ENCODE measurements at places on chromosomes 7 and 10.

DNA sequence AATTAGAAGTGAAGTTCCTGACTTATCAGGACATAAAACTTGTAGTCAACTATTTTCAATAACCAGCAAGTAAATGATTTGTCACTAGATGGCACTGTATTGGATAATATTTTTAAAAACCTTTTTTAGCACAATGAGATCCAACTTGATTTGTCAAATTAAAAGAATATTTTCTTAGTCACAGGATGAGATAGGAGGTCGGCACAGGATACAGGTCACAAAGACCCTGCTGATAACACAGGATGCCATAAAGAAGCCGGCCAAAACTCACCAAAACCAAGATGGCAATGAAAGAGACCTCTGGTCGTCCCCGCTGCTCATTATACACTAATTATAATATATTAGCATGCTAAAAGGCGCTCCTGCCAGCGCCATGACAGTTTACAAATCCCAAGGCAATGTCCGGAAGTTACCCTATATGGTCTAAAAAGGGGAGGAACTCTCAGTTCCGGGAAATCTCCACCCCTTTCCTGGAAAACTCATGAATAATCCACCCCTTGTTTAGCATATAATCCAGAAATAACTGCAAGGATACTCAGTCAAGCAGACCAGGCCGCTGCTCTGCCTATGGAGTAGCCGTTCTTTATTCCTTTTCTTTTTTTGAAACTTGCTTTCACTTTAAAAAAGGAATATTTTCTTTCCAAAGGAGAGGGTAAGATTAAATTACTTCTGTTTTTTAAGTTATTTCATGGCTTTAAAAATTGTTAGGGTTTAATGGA is 255.7 kb upstream of the MKLN1 start:
- DNase-seq = no peak

GRCh38 chr7:101973130-101973529 is 155.7 kb downstream of the CUX1 start:
- no peak for DNase-seq

DNA sequence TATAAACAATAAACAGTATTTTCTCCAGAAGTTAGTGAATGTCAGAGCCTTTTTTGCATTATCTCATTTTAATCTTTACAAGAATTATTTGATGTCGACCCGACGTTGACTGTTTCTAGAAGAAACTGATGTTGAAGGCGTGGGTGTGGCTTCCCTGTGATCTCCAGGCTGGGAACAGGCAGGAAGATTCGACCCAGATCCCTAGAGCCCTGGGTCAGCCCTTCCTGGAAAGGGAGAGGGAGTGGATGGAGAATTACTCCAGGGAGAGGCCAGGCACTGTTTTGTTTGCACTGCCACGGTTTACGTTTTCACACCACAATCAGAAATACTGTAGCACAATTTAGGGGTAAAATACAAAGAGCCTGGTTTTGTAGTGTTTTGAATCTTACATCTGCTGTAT is 133.1 kb downstream of the ADARB2 start:
- DNase-seq = no peak

DNA sequence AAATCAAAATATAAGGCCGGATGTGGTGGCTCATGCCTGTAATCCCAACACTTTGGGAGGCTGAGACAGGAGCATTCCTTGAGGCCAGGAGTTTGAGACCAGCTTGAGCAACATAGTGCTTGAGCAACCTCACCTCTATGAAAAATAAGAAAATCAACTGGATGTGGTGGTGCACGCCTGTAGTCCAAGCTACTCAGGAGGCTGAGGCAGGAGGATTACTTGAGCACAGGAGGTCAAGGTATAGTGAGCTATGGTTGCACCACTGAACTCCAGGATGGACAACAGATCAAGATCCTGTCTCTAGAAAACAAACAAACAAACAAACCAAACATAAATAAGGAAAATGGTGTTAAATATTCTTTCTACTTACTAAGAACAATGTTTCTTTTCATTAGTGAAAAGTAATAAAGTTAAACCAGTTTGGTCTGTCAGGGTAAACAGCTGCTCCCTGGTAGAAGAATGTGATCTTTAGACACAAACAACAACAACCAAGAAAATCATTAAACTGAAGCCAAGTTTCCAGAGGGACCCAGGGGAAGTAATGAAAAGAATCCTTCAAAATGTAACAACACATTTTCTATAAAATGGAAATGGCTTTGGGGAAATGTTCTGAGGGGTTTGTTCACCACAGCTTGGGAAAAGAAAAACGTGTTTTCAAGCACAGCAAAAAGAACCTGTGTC is 17.5 kb upstream of the BAG3 start:
- no peak for DNase-seq

- DNase-seq = no peak
These were observed 39.2 kb downstream of the ADAM12 start for GRCh38 chr10:126349101-126349500.

DNA sequence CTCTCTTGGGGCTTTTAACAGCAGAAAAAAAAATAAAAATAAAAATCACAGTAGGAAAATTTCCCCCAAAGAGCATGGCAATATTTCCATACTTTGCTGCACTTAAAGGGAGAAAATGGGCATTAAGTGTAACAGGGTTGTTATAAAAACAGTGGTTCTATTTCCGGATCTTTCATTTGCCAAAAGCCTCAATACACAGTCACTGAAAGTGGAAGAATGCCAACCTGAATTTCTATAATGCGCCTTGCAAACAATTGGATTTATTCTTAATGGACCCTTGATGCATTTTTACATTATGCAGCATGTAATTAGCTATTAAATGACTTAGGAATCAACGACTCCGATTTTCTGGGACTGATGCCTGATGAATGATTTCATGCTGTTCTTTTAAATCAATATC is 127.6 kb upstream of the NANOS1 start:
- DNase-seq = no peak

- DNase-seq = no peak
These were observed 31.1 kb downstream of the DAGLB start for GRCh38 chr7:6416516-6417145.

DNA sequence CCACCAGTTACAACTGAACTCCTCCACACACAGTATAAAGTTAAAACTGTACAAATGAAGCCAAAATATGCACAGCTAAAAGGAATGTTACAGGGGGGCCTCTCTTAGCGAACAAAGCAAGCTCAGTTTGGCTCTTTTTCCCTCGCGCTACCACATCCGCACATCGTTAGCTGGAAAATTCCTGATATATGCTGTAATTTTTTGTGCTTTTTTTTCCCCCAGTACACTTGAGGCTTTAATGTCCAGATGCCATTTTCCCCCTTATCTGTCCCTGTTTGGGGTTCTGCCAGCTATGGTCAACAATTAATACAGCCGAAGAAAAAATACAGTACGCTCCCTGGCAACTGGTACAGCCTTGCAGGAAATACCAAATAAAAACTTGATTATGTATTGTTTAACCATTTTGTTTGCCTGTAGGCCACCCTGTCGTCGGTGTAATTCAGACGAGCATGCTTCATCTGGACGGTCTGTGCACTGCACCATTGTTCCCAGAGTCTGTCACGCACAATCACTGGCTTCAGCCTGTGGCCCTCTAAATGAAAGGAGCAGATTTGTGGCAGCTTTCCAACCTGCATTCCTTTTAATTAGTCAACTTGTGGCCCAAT is 108.1 kb upstream of the FAM133B start:
- DNase-seq = no peak

GRCh38 chr7:132499065-132499464 is 77.2 kb downstream of the PLXNA4 start:
- DNase-seq = no peak

DNA sequence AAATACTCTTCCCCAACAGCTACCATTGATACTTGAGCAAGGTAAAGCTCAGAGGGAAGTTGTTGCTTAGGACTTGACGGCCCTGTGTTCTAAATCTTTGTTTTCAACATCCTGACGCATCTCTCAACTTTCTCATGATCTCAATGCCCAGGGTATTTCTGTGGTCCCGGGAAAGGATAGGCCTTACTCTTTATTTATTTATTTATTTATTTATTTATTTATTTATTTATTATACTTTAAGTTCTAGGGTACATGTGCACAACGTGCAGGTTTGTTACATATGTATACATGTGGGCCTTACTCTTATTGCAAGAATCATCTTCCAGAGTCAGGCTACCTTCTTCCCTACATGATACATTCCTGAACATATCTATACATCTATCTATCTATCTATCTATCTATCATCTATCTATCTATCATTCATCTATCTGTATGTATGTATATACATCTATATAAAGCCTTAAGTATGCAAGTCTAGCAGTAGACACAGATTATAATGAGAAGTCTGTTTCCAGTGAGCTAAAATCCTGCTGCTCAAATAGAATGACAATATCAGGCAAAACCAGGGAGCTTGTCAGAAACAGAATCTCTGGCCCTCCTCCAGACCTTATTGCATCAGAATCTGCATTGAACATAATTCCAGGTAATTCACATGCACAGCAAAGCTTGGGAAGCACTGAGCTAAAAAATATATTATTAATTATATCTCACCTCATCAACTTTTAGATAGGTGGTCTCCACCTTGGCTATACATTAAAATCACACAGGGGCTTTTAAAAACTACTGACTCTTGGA is 12.2 kb upstream of the CPA5 start:
- DNase-seq = no peak

DNA sequence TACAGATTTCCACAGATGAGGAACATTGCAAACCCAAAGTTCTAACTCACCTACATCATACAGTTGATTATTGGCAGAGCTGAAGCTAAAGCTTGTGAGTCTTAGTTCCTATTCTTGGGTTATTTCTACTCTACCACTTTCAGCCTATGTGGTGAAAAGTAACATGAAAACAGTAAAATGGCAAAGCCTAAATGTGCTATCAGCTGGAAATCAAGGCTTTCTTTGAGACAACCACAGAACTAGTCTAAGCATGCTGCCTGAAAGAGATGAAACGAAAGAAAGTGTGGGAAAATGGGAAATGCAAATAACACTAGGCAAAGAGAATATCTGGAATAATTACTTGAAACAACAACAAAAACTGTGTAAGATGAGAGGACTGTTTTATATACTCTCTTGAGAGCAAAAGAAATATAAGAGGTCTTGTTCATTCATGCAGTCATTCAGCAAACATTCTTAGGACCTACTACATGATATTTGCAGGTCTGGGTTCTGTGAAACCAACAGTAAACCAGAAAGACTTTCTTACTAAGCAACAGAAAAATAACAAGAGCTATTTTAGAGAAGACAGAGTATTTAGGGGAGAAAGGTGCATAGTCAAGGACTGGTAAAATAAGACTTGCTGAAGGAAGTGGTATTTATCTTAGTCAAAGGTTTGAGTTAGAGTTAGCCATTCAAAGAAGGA is 437.1 kb downstream of the HTR7 start:
- no peak for DNase-seq

DNA sequence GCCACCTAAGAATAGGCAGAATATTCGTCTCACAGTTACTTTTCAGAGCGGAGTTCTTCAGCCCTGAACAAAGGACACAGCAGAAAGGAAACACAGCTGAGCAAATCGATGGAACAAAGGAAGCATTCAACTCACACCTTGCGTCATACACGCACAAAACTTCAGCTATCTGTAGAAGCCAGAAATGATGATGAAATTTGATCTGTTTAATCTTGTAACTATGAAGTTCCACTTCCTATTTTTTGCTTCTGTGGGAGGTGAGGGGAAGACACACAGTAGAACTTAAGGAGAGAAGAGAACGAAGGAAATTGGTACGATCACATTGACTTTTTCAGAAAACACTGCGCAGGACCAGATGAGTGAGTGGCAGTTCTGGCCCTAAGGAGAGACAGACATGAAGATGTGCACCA is 26.2 kb downstream of the FAM171A1 start:
- peak; percentile 15 for DNase-seq

DNA sequence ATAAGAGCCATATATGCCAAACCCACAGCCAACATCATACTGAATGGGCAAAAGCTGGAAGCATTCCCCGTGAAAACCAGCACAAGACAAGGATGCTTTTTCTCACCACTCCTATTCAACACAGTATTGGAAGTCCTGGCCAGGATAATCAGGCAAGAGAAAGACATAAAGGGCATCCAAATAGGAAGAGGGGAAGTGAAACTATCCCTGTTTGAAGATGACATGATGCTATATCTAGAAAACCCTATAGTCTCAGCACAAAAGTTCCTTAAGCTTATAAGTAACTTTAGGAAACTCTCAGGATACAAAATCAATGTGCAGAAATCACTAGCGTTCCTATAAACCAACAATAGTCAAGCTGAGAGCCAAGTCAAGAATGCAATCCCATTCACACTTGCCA is 23.8 kb upstream of the STARD3NL start:
- DNase-seq = no peak

- no peak for DNase-seq
These were observed 43.4 kb downstream of the CDK1 start for GRCh38 chr10:60821656-60822055.

GRCh38 chr7:148436571-148436970 is 154.0 kb upstream of the C7orf33 start:
- DNase-seq = no peak

- no peak for DNase-seq
These were observed 3.4 kb downstream of the FAS start for GRCh38 chr10:88994019-88994418.

DNA sequence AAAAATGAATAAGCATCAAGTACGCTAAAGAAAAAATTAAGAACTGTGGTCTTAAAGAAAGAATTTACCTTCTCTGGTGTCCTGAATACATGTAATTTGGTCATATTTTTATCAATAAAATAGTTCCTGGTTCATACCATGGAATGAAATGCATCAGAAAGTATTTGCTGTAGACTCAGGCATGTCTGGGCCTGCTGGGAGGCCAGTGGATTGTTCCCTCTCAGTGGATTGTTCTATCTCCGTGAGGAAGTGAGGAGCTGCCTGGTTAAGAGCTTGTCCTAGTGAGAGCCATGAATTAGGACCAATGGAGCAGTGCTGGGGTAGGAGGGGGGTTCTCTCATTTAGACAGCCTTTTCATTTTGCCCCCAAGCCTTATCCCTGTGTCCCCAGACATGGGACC is 211.7 kb upstream of the HABP2 start:
- DNase-seq = no peak

DNA sequence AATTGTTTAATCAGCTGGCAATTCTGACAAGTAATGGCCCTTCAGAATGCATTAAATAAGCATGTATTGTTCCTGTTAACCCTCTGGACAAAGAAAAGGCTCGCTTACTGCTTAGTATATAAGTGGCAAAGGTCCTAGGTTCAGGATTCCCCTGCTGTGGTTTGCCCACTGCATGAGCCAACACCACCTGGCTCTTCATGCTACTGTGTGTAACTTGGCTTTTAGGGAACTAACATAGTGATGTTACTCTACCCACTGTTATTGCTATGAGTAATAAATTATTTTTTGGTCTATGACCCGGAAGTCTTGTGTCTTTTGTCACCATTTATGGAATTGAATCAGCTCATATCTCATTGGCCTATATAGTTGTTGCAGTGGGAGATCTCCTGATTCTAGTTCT is 791.7 kb upstream of the PHF14 start:
- DNase-seq = no peak

Data from NCI-H2081 treated with DMSO at 0.1 percent for 48 hours (cell line).